ENCODE measurements at places on chromosomes 3 and 15.

- no peak for DNase-seq
These were observed 15.3 kb downstream of the LRRC49 start for GRCh38 chr15:70907784-70908471.

- no peak for DNase-seq
These were observed 3.1 kb downstream of the PARP3 start for GRCh38 chr3:51945031-51945840.

DNA sequence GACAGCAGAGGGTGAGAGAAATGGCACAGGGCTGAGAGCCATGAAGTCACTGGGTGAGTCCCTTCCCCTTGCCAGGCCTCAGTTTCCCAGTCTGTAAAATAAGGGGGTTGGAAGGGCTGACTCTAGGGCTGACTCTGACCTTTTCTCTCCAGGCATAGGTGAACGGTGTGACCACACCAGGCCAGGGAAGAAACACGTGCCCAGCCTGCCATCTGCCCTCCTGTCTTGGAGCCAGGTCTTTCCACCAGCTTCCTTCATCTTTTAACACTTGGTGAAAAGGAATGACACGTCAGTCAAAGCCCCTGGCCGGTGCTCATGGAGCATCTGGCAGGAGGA lies 74.4 kb downstream of the CPN2 start:
- no peak for DNase-seq

DNA sequence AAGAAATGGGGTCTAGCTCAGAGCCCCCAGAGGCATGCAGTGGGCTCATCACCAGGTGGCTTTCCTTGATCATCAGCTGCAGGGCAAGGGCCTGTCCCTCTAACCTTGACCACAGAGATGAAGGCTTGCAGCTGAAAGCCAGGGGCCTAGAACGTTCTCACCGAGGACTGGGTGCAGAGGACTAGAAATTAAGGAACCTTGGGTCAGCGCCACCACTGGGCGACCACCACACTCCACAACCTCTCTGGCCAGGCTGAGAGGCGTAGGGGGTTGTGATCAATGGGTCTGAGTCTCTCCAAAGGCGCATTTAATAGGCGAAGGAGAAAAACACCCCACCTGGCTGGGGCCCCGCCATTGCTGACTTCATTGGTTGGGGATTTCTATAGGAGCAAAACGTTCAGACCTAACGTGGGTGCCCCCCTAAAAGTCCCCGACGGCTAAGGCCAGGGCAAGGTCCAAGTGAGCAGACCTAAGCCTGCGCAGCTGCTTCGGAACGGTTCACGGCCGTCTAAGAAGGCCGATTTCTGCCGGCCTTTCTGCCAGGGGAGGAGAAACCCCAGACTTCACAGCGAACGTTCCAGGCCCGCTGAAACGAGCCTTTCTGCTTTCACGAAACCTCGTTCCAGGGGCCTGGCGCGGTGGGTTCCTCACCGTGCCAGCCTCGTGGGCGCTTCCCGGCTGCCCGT lies 915 bp downstream of the BCL2L10 start:
- no peak for DNase-seq

GRCh38 chr3:27319304-27319703 lies 49.9 kb downstream of the NEK10 start:
- no peak for DNase-seq

DNA sequence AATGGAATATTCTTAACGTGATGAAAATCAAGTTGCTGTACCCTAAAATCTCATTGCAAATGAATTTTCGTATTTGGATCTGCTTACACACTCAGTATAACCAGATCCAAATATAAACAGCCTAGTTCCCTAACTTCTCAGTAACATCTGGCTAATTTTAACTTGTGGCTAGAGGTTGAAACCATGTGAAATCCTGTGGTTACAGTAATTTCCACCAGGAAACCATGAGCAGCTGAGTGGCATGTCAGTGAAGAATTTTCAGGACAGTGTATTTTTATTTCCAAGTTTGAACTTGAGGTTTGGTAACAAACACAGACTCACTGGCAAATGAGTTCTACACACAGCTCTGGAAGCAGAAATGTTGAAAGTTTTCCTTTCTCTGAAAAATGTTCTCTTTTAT lies 754.1 kb downstream of the NR2F2 start:
- DNase-seq, result peak; percentile 31
